Left forelimb (tissue), 1 donor: ENCODE measurements at places on chromosomes 11 and 22.

DNA sequence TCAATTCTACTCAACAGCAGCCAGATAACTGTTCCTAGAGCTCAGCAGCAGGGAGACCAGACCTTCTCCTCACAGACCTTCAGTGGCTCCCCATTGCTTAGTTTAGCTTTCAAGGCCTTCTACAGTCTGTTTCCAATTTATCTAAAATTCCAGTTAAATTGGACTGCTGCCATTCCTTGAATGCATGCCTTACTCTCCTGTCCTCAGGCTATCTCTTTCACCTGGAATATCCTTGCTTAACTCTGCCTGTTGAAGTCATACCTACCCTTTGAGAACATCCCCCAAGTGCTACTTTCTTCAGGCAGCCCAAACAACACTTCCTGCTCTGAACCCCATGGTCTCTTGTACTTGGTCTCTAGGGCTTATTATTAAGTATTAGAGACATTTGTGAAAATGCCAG lies 120.7 kb upstream of the TENM4 start:
- DNase-seq = no peak

GRCh38 chr11:95222817-95223216 lies 8.2 kb downstream of the SESN3 start:
- no peak for DNase-seq

DNA sequence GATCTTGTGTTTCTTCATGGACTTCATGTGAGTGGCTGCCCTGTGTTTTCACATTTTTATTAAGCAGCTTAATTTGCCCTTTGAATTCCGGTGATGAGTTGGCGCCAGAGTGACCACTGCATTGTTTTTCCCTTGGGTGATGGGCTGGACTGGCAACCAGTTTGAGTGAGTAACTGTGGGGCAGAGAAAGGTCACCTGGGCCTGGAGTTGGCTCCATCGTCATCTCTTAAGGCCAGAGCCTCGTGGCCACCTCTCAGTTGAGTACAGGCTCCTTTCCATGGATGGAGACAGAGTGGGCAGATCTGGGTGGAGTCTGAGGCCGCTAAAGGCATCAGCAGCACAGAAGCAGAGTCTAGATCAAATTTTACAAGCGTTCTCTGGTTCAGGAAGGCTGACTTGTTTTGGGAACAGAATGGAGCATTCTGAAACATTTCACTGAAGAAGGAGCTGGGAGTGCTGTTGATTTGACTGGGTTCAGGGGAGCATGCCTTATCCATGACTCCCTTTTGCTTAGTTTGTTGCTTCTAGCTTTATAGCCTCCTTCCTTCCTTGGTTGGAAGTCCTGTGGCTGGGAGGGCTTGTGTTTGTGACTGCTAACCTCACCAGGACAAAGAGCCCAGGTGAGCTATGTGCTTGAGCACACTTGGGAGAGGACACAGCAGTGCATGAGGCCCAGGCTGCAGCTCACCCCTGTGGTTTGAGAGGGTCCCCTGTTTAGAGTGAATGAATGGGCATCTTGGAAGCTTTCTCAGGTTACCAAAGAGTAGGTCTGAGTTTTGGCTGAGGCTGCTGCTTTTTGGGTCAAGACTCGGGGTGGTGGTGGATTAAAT lies 7.8 kb downstream of the BCR start:
- no peak for DNase-seq

- no peak for DNase-seq
Measured at GRCh38 chr22:37443977-37444376, 16.7 kb upstream of the ELFN2 start.
